CD4-positive, alpha-beta memory T cell (primary cell): ENCODE measurements at places on chromosomes 5 and 9.

DNA sequence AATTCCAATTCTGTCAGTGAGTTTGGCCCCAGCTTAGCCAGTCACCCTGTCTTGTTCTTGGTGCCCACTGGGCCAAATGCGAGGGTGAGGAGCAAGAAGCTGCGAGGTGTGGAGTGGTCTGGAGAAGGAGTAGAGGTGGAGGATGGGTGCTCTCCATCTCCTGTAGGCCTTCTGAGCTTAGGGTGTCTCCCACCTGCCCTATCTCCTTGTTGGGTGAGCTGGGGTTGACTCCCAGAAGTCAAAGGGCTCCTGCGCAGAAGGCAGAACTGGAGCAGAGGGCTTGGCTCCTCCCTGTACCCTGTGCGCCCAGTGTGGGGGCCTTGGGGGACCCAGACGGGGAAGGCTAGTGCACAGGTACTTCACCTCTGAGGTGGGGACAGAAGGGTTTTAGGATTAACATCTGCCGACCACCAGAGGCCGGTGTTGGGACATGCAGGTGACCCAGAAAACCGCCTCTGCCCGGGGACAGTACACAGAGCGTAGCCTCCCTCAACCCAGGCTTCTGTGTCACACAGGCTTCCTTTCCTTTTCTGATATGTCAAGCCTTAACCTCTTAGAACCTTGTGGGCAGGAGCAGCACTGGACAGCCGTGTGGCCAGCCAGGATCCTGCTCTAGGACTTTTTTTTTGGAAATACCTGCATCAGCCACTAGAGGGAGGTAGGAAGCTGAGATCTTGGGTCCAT is 16.9 kb downstream of the IL5 start:
- peak; percentile 49 for DNase-seq

DNA sequence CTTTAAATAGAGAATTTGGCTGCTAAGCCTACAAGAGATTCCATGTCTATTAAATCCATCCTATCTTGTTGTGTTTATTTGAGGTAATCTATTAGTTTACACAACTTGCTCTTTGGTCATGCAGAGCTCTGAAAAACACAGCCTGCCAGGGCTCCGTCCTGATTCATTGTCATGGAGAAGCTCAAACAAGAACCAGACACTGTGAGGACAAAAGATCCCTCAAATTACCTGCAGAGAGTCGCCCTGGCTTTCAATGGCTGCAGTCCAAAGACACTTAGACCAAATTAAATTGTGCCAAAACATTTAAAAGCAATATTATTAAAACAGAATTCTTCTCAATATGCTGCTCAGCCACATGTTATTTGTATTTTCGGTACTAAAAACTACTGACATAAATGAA is 60.1 kb downstream of the CDH18 start:
- no peak for DNase-seq

GRCh38 chr5:167509076-167509475 is 782.4 kb upstream of the WWC1 start:
- DNase-seq, result no peak

- DNase-seq, result no peak
Measured at GRCh38 chr5:90941002-90941720, 382.6 kb downstream of the ADGRV1 start.

- DNase-seq, result no peak
Measured at GRCh38 chr9:89494199-89494598, 3.7 kb downstream of the SEMA4D start.

- no peak for DNase-seq
Measured at GRCh38 chr5:880816-881550, 11.6 kb downstream of the BRD9 start.

DNA sequence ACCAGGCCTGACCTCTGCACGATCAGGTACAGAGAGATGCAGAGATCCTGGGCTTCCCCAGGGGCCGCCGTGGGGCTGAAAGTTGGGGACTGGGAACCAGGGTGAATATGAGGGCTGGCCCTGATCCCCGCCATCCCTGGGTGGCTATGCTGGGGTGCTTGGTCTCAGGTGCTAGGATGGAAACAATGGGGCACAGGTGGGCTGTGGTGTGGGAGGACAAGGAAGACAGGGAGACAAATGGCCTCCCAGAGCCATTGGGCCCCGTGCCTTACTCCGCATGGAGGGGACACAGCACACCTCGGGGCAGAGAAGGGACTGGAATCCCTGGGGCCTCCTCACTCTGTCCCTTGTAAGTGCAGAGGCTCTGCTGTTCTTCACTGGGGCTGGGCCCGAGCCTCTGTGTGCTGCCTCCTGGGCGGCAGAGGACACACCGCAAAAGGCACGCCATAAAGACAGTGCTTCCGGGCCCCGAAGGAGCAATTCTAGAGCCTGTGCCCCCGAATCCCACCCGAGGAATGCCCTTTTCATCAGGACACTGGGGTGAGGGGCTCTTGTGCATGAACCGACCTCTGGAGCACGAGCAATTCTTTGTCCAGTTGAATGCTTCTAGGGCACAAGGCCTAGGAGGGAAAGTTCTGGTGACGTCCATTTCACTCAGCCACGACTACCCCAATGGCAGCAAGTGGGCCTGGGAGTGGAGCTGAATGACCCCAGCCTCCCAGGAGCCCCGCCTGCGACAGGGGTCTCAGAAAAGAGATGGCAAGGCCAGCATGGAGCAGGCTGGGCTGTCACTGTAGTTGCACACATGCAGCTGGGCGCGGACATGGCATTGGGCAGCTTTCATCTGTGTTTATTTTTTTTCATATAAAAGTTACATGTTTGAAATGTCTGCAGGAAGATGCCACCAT is 30.9 kb downstream of the PRRT1B start:
- DNase-seq, result no peak

DNA sequence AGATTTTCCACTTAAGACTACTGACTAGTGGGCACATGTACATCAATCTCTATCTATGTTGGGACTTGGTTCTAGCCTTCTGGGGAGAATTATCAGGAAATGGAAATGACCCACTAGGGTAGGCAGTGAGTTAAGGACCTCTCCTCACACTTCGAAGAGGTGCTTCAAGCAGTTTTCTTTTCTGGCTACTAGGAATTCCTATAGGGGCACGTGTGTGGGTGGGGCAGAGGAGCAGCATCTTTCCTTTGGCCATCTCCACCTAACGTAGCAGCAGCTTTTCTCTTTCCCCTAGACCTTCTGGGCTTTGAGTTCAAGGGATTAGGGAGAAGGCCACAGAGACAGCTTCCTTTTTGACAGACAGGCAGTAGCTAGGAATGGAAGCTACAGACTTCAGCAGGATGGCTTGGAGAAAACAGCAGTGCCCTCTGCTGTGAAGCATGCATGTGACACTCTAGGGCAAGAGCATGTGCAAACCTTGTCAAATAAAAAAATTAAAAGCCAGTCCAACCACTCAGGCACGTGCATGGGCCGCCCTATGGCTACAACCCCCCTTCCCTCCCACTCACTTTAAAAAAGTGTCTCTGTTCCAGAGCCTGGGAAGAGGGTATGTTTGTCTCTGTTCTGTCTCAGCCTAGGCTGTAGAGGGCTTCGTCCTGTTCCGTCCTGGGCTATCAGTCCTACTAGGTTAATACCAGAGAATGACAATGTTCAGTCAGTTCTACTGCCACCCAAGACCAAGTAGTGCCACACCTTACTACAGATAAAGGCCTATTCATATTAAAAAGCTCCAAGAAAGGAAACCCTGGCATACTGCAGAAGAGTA is 8.7 kb upstream of the GFRA3 start:
- DNase-seq, result no peak

- DNase-seq, result no peak
Measured at GRCh38 chr5:54279960-54280359, 30.4 kb downstream of the ARL15 start.

DNA sequence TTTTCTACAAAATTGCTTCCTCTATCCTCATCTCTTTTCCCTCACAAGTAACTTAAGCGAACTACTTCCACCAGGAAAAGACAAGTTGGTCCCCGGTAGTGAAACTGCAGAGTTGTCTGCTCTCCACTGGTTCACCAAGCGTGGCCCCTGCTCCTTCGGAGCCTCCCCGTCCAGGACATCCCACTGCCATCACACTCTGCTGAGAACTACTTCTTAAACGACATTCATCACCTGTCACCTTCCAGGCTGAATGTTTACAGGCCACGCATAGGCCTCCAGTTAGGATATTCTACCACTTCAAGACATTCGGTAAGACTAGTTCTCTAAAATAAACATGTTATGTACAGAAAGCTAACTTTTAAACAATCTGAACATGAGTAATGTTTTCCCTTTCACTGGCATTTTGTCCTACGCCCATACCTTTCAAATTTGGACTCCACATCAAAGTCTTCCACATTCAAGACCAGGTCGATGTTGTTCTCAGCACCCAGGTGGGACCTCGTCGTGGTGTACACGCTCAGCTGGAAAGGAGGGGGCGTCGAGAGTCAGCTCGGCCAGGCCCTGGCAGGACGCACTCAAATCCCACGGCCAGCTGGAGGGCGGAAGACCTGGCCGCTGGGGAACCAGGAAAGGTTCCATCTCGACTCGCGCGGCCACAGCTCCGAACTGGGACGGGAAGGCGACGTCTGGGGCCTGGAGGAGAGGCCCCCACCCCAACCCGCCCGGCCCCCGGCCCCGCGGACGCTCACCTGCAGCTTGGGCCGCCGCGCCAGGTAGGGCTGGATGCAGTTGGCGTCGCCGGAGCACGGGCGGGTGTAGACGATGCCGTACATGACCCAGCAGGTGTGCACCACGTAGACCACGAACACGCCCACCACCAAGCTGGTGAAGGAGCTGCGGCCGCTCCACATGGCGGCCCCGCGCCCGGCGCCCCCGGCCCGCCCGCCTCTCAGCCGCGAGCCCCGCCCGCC is 683 bp downstream of the CLPTM1L start:
- DNase-seq, result no peak

GRCh38 chr9:89619424-89620138 is 14.8 kb downstream of the GADD45G start:
- DNase-seq, result no peak

- DNase-seq, result no peak
Measured at GRCh38 chr5:66207800-66208561, 63.9 kb downstream of the SREK1 start.

GRCh38 chr5:53037141-53037859 is 48.1 kb downstream of the ITGA2 start:
- no peak for DNase-seq

DNA sequence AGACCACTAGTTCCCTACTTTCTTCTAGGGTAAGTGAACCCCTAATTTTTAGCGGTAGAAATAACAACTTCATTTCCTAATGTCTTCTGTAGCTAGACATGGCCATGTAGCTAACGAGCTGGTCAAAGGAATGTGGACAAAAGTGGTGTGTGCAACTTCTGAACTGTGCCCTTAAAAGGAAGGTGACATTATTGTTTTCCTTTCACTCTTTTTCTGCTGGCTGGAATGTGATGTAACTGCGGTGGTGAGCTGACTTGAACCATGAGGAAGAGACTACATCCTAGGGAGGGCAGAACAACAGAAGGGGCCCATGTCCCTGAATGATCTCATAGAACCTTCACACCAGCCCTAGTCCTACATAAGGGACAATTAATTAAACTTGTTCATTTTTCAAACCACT is 1.3 kb upstream of the SNX2 start:
- no peak for DNase-seq
